ENCODE measurements at places on chromosomes 4 and X. TPM values are rescaled to one million over a fixed set of nuclear protein-coding genes. Genes with fewer than 3 reads are reported as not detected.

Gene NKAP
- 2.9 TPM for total RNA-seq

Gene ARX
- total RNA-seq, result not detected

Gene SLC6A14
- total RNA-seq, result not detected

Gene SATL1
- total RNA-seq, result not detected

Gene TLR7
- total RNA-seq, result 0.06 TPM

Gene FAM149A
- 1.5 TPM for total RNA-seq

Gene FGG
- total RNA-seq, result not detected

Gene NEXMIF
- total RNA-seq, result 0.21 TPM

Gene OPHN1
- total RNA-seq, result 2.6 TPM

Gene RASL11B
- total RNA-seq, result 2.0 TPM

Gene OPRPN
- not detected for total RNA-seq

Gene SPANXD
- 1.5 TPM for total RNA-seq

Gene TENM3
- 33.9 TPM for total RNA-seq

Gene HSFX4
- total RNA-seq, result not detected
